ENCODE measurements at places on chromosomes 12 and 14.

DNA sequence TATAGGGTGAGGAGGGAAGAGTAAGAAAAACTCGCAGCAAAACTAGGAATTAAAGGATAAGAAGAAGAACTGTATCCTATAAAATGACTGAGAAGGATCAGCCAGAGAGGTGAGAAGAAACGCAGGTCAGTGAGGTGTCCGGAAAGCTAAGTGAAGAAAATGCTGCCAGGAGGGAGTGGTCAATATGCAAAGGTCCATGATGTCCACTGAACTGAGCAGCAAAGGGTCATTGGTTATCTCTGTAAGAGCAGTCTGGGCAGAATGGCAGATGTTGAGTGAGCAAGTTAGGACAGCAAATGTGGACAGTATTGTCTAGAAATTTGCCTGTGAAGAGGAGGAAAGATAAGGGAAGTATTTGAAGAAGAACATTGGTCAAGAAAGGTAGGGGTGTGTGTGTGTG, 155.4 kb downstream of the SRGAP1 start:
- H3K4me1 ChIP-seq: no peaks in the 10 kb centered on the region
- no peak overlapping the region for H3K27ac ChIP-seq
- no peak for DNase-seq

- peaks cover 9% of the 10 kb centered on the region for H3K36me3 ChIP-seq
- H3K27me3 ChIP-seq: peaks cover 68% of the 10 kb centered on the region
Observed at GRCh38 chr14:60656686-60657455, 7.6 kb upstream of the SIX1 start.

- H3K27ac ChIP-seq: no peak overlapping the region
- no peak overlapping the region for H3K4me3 ChIP-seq
- DNase-seq: no peak
- H3K27me3 ChIP-seq: peaks cover 17% of the 10 kb centered on the region
- no peaks in the 10 kb centered on the region for H3K36me3 ChIP-seq
Observed at GRCh38 chr14:57530571-57530970, 36.9 kb upstream of the CCDC198 start.

GRCh38 chr12:85947286-85947685, 73.2 kb downstream of the NTS start:
- H3K27ac ChIP-seq: no peak overlapping the region
- H3K36me3 ChIP-seq: no peaks in the 10 kb centered on the region
- H3K4me1 ChIP-seq: no peaks in the 10 kb centered on the region
- no peak overlapping the region for H3K4me3 ChIP-seq
- H3K27me3 ChIP-seq: no peaks in the 10 kb centered on the region
- DNase-seq: no peak

DNA sequence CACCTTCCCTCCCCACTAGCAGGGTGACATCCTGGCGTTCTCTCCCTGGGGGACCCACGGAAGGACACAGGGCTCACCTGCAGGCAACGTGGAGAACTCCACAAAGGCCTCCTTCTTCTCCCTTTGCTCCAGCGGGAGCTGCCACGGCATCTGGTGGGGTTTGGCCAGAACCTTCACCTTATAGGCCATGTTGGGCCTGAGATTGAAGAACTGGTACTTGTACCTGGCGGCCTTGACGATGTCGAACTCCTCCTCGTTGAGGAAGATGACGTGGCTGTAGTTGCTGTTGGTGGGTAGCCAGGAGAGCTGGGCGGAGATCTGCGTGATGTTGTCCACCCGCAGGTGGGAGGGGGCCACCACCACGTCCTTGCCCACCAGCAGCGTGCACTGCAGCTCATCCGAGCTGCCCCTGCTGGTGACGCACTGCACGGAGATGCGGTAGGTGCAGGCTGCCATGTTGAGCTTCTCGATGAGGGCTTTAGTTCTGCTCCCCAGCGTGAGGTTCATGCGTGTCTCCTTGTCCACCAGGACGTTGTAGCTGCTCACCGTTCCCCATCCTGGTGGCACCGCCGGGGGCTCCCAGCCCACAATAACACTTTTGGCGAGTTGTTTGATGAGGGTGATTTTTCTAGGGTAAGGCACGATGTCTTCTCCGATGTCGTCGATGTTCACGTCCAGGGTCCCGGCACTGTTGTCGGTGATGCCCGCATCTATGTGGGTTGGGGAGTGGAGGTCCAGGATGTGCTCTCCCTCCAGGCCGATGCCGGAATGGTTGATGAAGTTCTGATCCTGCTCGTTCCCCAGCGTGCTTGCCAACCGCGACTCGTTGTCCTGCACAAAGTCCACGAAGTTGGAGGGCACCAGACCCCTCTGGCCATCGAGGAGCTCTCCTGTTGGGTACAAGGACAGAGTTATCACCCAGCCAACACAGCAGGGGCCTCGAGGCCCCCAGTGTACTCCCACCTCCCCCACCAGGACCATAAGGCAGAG, 104.4 kb downstream of the PIWIL1 start:
- H3K4me1 ChIP-seq: no peaks in the 10 kb centered on the region
- no peaks in the 10 kb centered on the region for H3K27me3 ChIP-seq
- no peaks in the 10 kb centered on the region for H3K36me3 ChIP-seq

GRCh38 chr12:66247741-66248140, 54.6 kb upstream of the HELB start:
- H3K4me1 ChIP-seq: no peaks in the 10 kb centered on the region
- no peak overlapping the region for H3K27ac ChIP-seq
- no peak overlapping the region for H3K4me3 ChIP-seq
- no peak for DNase-seq

GRCh38 chr14:77027538-77028383, 747 bp downstream of the IRF2BPL start:
- peaks cover 21% of the 10 kb centered on the region for H3K36me3 ChIP-seq
- peaks cover 52% of the 10 kb centered on the region for H3K4me1 ChIP-seq
- peak; percentile 71 for DNase-seq
- H3K27ac ChIP-seq: peak overlapping the region; percentile 76
- H3K4me3 ChIP-seq: peak overlapping the region; percentile 88
- H3K27me3 ChIP-seq: no peaks in the 10 kb centered on the region

GRCh38 chr14:104503691-104504090, 75.9 kb upstream of the C14orf180 start:
- peaks cover 19% of the 10 kb centered on the region for H3K27me3 ChIP-seq
- H3K4me1 ChIP-seq: no peaks in the 10 kb centered on the region
- no peak for DNase-seq
- no peaks in the 10 kb centered on the region for H3K36me3 ChIP-seq
- H3K27ac ChIP-seq: no peak overlapping the region
- no peak overlapping the region for H3K4me3 ChIP-seq

- DNase-seq: no peak
- H3K27ac ChIP-seq: no peak overlapping the region
- peaks cover 29% of the 10 kb centered on the region for H3K4me1 ChIP-seq
- H3K36me3 ChIP-seq: no peaks in the 10 kb centered on the region
- H3K4me3 ChIP-seq: no peak overlapping the region
- H3K27me3 ChIP-seq: peaks cover 17% of the 10 kb centered on the region
Observed at GRCh38 chr14:106879241-106879640, 1352.9 kb downstream of the TMEM121 start.

GRCh38 chr12:45863332-45863731, 127.0 kb downstream of the SCAF11 start:
- H3K4me1 ChIP-seq: no peaks in the 10 kb centered on the region
- peaks cover 48% of the 10 kb centered on the region for H3K36me3 ChIP-seq
- H3K27ac ChIP-seq: no peak overlapping the region

GRCh38 chr14:64743061-64743460, 38.8 kb downstream of the PLEKHG3 start:
- H3K27ac ChIP-seq: no peak overlapping the region
- no peaks in the 10 kb centered on the region for H3K27me3 ChIP-seq
- no peak overlapping the region for H3K4me3 ChIP-seq
- no peaks in the 10 kb centered on the region for H3K4me1 ChIP-seq

GRCh38 chr12:113136990-113137511, 1.5 kb upstream of the RASAL1 start:
- peak overlapping the region; percentile 8 for H3K27ac ChIP-seq
- H3K4me3 ChIP-seq: no peak overlapping the region
- H3K4me1 ChIP-seq: peaks cover 31% of the 10 kb centered on the region
- peaks cover 11% of the 10 kb centered on the region for H3K27me3 ChIP-seq

DNA sequence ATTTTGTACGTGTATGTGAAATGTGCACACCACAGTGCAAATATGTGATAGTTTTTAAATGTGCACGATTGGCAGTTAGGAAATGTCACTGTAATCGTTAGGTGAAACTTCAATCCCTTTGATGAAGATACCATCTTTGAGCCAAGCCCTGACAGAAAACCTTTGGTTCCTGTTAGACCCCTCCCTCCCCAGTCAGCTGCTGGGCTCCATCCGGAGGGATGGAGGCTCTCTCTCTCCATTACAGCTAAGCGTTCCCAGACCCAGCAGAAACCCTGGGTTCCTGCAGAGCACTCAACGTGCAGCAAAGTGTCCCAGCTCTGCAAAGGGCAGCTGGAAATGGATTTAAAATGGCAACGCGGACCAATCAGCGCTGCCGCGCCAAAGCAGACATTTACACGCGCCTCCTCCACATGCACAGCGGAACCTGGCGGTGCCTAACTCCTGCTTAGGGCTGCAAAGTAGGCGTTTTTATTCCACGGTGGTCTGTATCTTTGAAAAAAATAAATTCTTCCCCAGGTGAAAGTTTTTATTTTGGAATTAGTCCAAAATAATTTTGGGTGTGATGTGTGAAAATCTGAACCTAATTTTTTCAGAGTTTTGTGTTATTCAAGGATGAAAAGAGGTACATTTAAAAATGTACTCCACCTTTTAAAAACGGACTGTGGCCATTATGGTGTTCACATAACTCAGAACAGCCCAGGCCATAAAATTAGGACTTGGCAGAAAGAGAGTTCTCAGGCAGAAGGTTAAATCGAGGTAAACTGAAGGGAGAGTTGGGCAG, 1.4 kb upstream of the HMGA2 start:
- H3K27me3 ChIP-seq: peaks cover 48% of the 10 kb centered on the region
- peak overlapping the region; percentile 64 for H3K4me3 ChIP-seq
- peaks cover 29% of the 10 kb centered on the region for H3K4me1 ChIP-seq
- DNase-seq: no peak

DNA sequence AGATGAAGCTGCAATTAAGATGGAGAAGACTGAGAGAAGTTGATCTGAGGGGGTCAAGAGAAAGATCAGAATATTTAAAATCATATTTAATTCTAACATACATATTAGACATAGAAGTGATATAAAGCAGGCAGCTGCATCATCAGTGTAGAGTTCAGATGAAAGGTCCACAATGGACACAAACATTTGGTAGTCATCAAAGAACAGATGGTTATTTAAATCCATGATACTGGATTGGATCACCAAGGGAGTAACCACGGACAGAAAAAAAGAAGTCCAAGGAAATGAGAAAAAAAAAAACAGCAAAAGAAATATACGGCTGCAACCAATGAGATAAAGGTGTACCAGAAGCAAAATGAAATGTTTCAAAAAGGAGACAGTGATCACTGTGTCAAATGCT, 20.1 kb downstream of the NOVA1 start:
- no peaks in the 10 kb centered on the region for H3K27me3 ChIP-seq
- H3K4me3 ChIP-seq: no peak overlapping the region
- H3K27ac ChIP-seq: no peak overlapping the region
- no peaks in the 10 kb centered on the region for H3K36me3 ChIP-seq
- no peaks in the 10 kb centered on the region for H3K4me1 ChIP-seq

- H3K27me3 ChIP-seq: no peaks in the 10 kb centered on the region
- no peak overlapping the region for H3K4me3 ChIP-seq
- no peak for DNase-seq
- H3K27ac ChIP-seq: no peak overlapping the region
Observed at GRCh38 chr14:50800032-50800431, 30.9 kb downstream of the NIN start.

- H3K4me1 ChIP-seq: peaks cover 6% of the 10 kb centered on the region
- peaks cover 5% of the 10 kb centered on the region for H3K27me3 ChIP-seq
- no peak overlapping the region for H3K27ac ChIP-seq
- no peak overlapping the region for H3K4me3 ChIP-seq
- no peaks in the 10 kb centered on the region for H3K36me3 ChIP-seq
- DNase-seq: no peak
Observed at GRCh38 chr14:104894331-104895206, 29.5 kb downstream of the CEP170B start.

GRCh38 chr14:54698966-54699530, 132.1 kb downstream of the SAMD4A start:
- no peak overlapping the region for H3K27ac ChIP-seq
- no peaks in the 10 kb centered on the region for H3K27me3 ChIP-seq
- no peaks in the 10 kb centered on the region for H3K4me1 ChIP-seq
- no peak for DNase-seq

DNA sequence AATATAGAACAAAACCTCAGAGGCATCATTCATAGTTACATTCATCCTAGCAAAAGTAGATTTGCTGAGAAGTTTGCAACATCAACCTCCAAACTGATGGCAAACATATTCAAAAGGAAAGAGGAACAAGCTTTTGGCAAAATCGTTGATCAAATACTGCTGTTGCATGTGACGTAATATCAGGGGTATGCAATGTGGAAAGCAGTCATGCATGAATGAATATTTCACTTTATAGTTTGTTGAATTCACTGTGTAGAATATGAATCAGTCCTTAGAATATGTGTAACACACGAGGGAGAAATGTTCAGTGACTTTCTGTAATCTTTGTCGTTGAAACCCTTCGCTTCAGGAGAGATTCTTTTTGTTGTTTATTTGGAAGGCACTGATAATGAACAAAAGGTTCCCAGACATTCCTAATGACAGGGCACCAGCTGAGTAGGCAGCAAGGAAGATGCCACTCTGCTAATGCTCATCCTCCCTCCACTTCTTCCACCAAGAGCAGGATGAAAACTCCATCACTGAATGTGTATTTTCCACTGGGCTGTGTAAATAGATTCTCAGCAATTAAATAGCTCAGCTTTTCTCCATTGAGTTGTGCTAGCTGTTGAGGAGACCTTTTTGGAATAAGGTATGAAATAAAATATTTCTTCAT, 126.1 kb downstream of the PELI2 start:
- no peaks in the 10 kb centered on the region for H3K27me3 ChIP-seq
- H3K4me3 ChIP-seq: no peak overlapping the region
- DNase-seq: no peak
- H3K36me3 ChIP-seq: no peaks in the 10 kb centered on the region

- no peaks in the 10 kb centered on the region for H3K27me3 ChIP-seq
- H3K36me3 ChIP-seq: no peaks in the 10 kb centered on the region
- no peak overlapping the region for H3K27ac ChIP-seq
Observed at GRCh38 chr12:53866727-53867126, 71.9 kb upstream of the HOXC13 start.

Data from activated B cell treated with CpG ODN at 0.5 μM for 24 hours (primary cell).